ENCODE measurements at places on chromosomes 6 and 20. TPM values are rescaled to one million over a fixed set of nuclear protein-coding genes. Genes with fewer than 3 reads are reported as not detected.

Gene SLC24A3
- 4.5 TPM for total RNA-seq

Gene GOPC
- 34.1 TPM for total RNA-seq

Gene MAN1A1
- total RNA-seq, result 132 TPM

Gene CALHM5
- 0.81 TPM for total RNA-seq

Gene ADGRB3
- 9.8 TPM for total RNA-seq

Gene LINC00237
- total RNA-seq, result not detected

Gene BMP6
- 1.4 TPM for total RNA-seq

Gene CD109
- total RNA-seq, result 7.9 TPM

Gene C6orf58
- total RNA-seq, result not detected

Gene KIAA0408
- 25.2 TPM for total RNA-seq

Gene OTOR
- not detected for total RNA-seq

Gene HELZ2
- total RNA-seq, result 14.2 TPM

Gene RPS18
- total RNA-seq, result 3,464 TPM

Gene PLCB4
- 21.9 TPM for total RNA-seq

Gene FABP7
- 0.15 TPM for total RNA-seq

Gene HUS1B
- 0.77 TPM for total RNA-seq

Gene SOX18
- 5.4 TPM for total RNA-seq

Gene BFSP1
- 2.0 TPM for total RNA-seq

Gene MYH7B
- 0.13 TPM for total RNA-seq

Gene GPR6
- not detected for total RNA-seq

Data from gastroesophageal sphincter (tissue), 4 donors.